ENCODE measurements at places on chromosomes 12 and 14.

DNA sequence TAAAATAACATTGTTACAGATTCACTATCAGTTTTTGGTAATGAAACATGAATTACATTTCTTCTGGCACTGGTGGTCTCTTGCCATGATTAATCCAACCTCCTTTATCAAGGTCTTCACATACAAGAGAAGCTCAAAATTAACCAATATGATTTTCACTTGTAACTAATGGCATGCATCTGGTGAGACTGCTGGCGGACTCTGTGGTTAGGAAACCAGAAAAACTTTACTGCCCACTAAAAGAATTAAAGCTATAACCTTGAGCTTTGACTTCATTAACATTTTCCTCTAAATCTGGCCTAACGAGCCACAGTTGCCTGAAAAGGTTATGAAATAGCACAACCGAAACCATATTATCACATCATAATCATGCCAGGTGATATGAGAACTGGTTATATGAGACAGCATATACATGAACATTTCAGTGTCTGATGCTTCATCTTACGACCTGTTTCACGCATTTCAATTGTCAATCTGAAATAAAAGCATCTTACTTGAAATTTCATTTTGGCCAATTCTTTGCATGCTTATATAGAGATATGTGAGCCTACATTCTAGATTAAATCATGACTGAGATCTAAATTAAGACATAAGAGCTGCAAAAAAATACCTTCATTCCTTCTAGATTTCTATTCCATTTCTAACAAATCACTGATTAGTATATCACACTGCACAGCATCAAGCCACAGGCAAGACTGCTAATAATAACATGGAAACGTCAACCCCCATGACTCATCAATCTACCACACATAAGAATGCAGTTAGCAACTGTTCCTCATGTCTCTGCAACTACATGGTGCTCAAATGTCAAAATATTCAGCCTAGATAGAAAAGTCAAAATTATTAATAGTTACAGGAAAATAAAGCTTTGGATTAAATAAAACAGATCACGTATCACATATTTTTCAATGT is 89.3 kb downstream of the OSBPL8 start:
- peaks cover 2% of the 10 kb centered on the region for H3K4me1 ChIP-seq
- no peaks in the 10 kb centered on the region for H3K36me3 ChIP-seq
- DNase-seq, result no peak
- H3K27ac ChIP-seq, result no peak overlapping the region

- no peak overlapping the region for H3K27ac ChIP-seq
- H3K36me3 ChIP-seq, result peaks cover 6% of the 10 kb centered on the region
These were observed 852.3 kb upstream of the TMEM132C start for GRCh38 chr12:127414636-127415035.

- DNase-seq, result no peak
- H3K36me3 ChIP-seq, result peaks cover 6% of the 10 kb centered on the region
- H3K27me3 ChIP-seq, result peaks cover 2% of the 10 kb centered on the region
- H3K4me3 ChIP-seq, result no peak overlapping the region
These were observed 29.5 kb upstream of the CLMN start for GRCh38 chr14:95349241-95349640.

DNA sequence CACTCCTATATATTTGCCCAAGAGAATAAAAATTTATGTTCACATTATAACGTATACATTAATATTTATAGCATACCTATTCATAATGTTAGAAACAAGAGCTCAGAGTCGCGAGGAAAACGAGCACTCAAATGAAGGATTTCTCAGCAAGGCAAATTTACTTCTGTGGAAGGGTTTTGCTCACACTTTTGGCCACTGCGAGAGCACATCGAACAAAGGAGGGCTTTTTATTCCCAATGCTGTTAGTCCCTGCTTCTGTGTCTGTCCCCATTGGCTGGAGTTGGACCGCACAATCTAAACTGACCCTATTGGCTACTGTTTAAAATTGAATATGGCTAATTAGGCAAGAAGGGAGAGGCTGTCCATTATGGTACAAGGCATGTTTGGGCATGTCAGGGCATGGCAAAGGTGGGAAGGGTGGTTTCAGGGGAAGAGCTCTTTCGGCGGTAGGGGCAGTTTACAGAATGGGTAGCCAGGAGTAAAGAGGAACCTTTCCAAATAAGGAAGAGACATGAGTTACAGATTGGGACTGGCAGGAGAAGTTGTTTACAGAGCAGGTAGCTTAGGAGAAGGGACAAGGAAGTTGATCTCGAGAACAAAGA is 702.9 kb downstream of the TRHDE start:
- no peaks in the 10 kb centered on the region for H3K36me3 ChIP-seq
- H3K27ac ChIP-seq, result no peak overlapping the region
- DNase-seq, result no peak
- no peaks in the 10 kb centered on the region for H3K27me3 ChIP-seq
- H3K4me1 ChIP-seq, result no peaks in the 10 kb centered on the region

GRCh38 chr12:100574187-100575074 is 947 bp downstream of the GAS2L3 start:
- H3K4me1 ChIP-seq, result no peaks in the 10 kb centered on the region
- no peak for DNase-seq
- peak overlapping the region; percentile 97 for H3K4me3 ChIP-seq
- H3K36me3 ChIP-seq, result no peaks in the 10 kb centered on the region

GRCh38 chr14:50562841-50563240 is 2.9 kb downstream of the ATL1 start:
- no peak overlapping the region for H3K27ac ChIP-seq
- no peak overlapping the region for H3K4me3 ChIP-seq
- peaks cover 13% of the 10 kb centered on the region for H3K27me3 ChIP-seq
- H3K4me1 ChIP-seq, result peaks cover 9% of the 10 kb centered on the region
- no peaks in the 10 kb centered on the region for H3K36me3 ChIP-seq

- no peaks in the 10 kb centered on the region for H3K36me3 ChIP-seq
- no peak overlapping the region for H3K27ac ChIP-seq
- no peak overlapping the region for H3K4me3 ChIP-seq
These were observed 379.4 kb upstream of the PDE3A start for GRCh38 chr12:19988948-19989347.

DNA sequence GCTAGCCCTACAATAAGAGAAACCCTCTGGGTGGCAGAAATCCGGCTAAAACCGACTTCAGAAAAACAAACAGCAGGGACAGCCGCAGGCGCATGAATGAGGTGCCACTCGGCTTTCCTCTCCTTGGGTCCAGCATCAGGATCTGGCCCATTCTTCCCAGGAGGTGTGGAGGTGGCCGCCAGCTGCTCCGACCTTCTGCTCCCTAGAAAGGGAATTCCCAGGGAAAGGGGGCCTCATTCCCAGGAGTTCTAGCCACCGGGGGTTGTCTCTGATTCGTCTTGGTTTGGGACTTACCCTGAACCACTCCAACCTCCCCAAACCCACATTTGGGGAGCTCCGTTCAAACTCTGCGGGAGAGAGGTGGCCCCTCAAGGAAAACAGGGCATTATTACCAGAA is 13.0 kb downstream of the PAPLN start:
- H3K27me3 ChIP-seq, result peaks cover 3% of the 10 kb centered on the region
- no peak overlapping the region for H3K27ac ChIP-seq
- H3K4me1 ChIP-seq, result peaks cover 9% of the 10 kb centered on the region
- H3K4me3 ChIP-seq, result no peak overlapping the region
- H3K36me3 ChIP-seq, result no peaks in the 10 kb centered on the region

DNA sequence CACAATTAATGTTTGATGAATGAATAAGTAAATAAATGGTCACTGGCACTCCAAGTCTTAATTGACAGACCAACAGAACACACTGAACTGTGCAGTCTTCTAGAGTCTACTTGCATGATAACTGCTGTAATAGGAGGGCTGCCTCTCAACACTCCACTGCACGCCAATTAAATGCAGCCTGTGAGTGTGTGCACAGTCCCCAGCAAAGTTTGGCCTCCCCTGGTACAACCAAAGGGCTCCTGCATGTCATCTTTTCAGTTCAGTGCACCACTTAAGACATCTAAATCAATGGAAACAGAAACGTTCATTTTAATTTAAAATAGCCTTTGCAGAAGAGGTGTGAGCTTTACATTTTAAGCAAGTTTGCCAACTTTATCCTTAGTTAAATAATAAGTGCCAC is 121.7 kb upstream of the USP15 start:
- H3K36me3 ChIP-seq, result no peaks in the 10 kb centered on the region
- H3K27me3 ChIP-seq, result no peaks in the 10 kb centered on the region
- no peaks in the 10 kb centered on the region for H3K4me1 ChIP-seq
- no peak for DNase-seq

DNA sequence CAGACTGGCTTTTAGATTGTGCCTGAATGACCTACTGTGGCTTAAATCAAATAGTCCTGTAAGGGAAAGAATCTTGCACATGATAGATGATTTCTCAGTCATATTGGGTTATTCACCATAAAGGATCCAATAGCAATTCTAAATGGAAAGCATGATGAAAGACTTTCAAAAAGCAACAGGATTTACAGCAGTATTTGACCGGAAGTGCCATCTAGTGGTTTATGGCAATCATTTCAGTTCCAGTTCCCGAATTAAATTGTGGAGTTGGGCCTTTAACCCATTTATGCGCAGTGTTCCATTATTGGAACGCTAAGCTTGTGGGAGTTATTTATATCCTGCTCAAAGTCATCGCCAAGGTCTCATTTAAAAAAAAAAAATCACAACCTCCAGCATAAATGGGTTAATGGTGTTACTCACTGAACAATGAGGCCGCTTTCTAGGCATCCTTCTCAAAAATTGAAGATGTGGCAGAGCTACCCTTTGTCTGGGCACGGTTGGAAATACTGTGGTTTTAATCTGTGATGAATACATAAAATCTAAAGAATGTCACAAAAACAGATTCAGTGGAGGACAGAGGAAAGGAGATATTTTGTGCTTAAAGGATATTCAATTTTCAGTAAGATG is 60.8 kb upstream of the REP15 start:
- H3K27me3 ChIP-seq, result no peaks in the 10 kb centered on the region
- no peak overlapping the region for H3K4me3 ChIP-seq
- H3K27ac ChIP-seq, result no peak overlapping the region
- H3K36me3 ChIP-seq, result no peaks in the 10 kb centered on the region
- no peaks in the 10 kb centered on the region for H3K4me1 ChIP-seq

DNA sequence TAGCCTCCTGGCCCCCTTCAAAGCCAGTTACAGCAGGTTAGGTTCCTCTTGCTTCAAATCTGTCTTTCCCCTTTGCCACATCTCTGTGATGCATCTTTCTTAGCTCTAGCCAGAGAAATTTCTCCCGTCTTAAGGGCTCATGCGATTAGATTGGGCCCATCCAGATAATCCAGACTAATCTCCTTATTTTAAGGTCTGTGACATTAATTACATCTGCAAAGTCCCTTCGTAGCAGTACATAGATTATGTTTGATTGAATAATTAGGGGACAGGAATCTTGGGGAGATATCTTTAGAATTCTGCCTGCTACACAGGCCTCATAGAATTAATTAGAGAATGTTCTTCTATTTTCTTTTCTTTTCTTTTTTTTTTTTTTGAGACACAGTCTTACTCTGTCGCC is 79.3 kb downstream of the SPATS2 start:
- H3K36me3 ChIP-seq, result peaks cover 10% of the 10 kb centered on the region
- no peak overlapping the region for H3K4me3 ChIP-seq
- DNase-seq, result no peak

DNA sequence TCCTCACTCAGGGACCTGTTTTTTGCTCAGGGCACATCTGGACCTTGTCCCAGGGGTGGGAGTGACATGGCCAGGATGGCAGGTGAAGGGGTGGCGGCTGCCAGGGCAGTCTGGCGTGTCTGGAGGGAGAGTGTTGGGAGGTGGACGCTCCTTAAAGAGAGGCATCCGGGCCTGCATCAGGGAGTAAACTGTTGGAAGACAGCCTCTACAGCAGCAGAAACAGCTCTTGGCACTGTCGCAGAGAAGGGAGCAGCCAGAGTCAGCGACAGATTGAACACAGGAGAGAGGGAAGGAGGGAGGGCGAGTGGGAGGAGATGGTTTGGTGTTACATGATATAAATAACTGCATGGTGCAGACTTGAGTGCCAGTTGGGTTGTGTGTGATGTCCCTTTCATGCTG is 52.8 kb downstream of the IGF1 start:
- no peak overlapping the region for H3K4me3 ChIP-seq
- no peaks in the 10 kb centered on the region for H3K36me3 ChIP-seq
- H3K4me1 ChIP-seq, result peaks cover 4% of the 10 kb centered on the region
- peaks cover 2% of the 10 kb centered on the region for H3K27me3 ChIP-seq

DNA sequence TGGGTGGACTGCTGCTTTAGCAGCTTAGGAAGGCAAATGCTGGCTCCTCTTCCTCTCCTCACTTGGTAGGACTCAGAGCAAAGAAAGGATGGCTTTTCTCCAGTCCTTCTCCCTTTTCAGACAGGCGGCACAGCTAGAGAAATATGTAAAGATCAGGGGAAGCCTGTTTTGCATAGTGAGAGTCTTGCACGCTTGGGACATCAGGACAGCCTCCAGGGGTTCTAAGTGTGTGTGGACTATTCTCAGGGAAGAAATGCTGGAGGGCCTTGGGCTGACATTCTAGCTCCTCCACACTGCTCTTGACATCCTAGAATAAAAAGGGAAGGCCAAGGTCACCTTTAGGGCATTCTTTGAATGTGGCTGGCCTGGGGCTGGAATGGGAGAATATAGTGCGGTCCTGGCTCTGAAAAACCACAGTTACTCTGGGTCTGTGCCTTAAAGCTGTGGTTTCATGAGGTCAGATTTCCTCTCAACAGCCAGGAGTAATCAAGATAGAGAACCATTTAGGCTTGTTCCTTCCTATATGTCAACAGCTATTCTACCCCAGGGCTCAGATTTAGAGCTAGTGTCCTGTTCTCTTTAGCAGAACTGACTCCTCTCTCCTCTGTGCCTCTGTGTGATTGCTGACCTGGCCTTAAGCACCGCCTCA is 24.3 kb downstream of the CMA1 start:
- no peak for DNase-seq
- no peaks in the 10 kb centered on the region for H3K4me1 ChIP-seq
- no peak overlapping the region for H3K27ac ChIP-seq
- peaks cover 2% of the 10 kb centered on the region for H3K36me3 ChIP-seq
- H3K4me3 ChIP-seq, result no peak overlapping the region
- no peaks in the 10 kb centered on the region for H3K27me3 ChIP-seq

GRCh38 chr14:104393898-104394381 is 185.6 kb upstream of the C14orf180 start:
- peaks cover 21% of the 10 kb centered on the region for H3K4me1 ChIP-seq
- H3K36me3 ChIP-seq, result peaks cover 7% of the 10 kb centered on the region
- DNase-seq, result peak; percentile 60
- H3K27me3 ChIP-seq, result peaks cover 17% of the 10 kb centered on the region

GRCh38 chr14:32940711-32941667 is 2.3 kb downstream of the NPAS3 start:
- peaks cover 14% of the 10 kb centered on the region for H3K27me3 ChIP-seq
- H3K4me3 ChIP-seq, result peak overlapping the region; percentile 89

DNA sequence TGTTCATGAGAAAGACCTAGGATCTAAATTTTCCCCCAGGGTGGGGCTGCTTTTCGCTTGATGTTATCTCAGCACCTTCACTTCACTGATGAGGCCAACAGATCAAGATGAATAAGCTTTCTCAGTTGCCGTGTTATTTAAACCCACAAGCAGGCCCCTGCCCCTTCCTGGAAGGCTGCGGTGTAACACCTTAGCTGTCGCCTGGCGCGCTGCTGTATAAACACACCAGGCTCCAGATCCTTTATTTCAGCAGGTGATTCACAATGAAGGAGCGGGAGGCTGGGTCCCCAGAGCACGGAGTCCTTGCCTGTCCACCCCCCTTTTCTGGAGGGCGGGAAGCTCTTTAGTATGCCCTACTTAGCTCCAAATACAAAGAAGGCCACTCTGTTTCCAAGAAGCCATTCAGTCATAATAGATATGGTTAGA is 515.4 kb downstream of the FUT8 start:
- no peaks in the 10 kb centered on the region for H3K4me1 ChIP-seq
- no peaks in the 10 kb centered on the region for H3K36me3 ChIP-seq
- peaks cover 4% of the 10 kb centered on the region for H3K27me3 ChIP-seq
